ENCODE measurements at places on chromosomes 11 and 22. TPM values are rescaled to one million over a fixed set of nuclear protein-coding genes. Genes with fewer than 3 reads are reported as not detected.

Gene CYB5R2
- 2.9 TPM for total RNA-seq

Gene ACRV1
- not detected for total RNA-seq

Gene THRSP
- total RNA-seq = not detected

DNA sequence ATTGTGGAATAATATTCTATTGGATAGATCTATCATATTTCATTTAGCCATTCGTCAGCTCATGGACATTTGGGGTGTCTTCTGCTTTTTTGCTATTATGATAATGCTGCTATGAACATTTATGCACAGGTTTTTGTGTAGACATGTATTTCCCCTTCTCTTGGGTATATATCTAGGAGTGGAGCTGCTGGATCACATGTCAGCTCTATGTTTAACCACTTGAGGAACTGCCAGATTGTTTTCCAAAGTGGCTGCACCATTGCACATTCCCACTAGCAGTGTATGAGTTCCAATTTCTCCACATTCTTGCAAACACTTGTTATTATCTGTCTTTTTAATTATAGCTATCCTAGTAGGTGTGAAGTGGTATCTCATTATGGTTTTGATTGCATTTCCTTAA, 75.0 kb downstream of the C11orf65 start:
- no peaks in the 10 kb centered on the region for H3K27me3 ChIP-seq
- no peaks in the 10 kb centered on the region for H3K4me1 ChIP-seq
- DNase-seq = no peak
- H3K27ac ChIP-seq = no peak overlapping the region
- H3K36me3 ChIP-seq = no peaks in the 10 kb centered on the region
- no peak overlapping the region for H3K4me3 ChIP-seq

- peaks cover 32% of the 10 kb centered on the region for H3K36me3 ChIP-seq
- no peaks in the 10 kb centered on the region for H3K27me3 ChIP-seq
Observed at GRCh38 chr11:61967116-61967923, at the start of gene FTH1. FTH1 (minus strand) TSS chr11:61967634; CDS start chr11:61967425, 209 bp downstream.

DNA sequence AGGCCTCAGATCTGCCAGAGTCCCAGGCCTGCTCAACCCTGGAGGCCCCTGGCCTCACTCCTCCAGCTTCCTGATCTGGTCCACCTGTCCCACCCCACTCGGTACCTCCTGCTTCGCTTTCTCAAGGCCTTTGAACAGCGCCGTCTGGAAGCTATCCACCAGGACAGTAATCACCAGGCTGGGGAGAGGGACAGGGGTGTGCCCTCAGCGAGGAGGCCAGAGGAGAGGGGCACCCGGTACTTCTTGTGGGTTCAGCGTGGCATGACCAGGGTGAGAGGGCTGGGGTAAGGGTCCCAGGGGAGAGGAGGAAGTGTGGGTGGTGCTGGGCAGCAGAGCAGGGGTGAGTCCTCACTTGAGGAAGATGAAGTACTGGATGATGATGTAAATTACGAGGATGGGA, 6.1 kb downstream of the CATSPER1 start:
- H3K4me1 ChIP-seq = peaks cover 35% of the 10 kb centered on the region
- H3K36me3 ChIP-seq = no peaks in the 10 kb centered on the region
- no peaks in the 10 kb centered on the region for H3K27me3 ChIP-seq

- H3K4me3 ChIP-seq = no peak overlapping the region
- H3K4me1 ChIP-seq = peaks cover 31% of the 10 kb centered on the region
- no peaks in the 10 kb centered on the region for H3K36me3 ChIP-seq
- no peaks in the 10 kb centered on the region for H3K27me3 ChIP-seq
- DNase-seq = no peak
Observed at GRCh38 chr22:35912658-35913057, 116.0 kb downstream of the RBFOX2 start.

DNA sequence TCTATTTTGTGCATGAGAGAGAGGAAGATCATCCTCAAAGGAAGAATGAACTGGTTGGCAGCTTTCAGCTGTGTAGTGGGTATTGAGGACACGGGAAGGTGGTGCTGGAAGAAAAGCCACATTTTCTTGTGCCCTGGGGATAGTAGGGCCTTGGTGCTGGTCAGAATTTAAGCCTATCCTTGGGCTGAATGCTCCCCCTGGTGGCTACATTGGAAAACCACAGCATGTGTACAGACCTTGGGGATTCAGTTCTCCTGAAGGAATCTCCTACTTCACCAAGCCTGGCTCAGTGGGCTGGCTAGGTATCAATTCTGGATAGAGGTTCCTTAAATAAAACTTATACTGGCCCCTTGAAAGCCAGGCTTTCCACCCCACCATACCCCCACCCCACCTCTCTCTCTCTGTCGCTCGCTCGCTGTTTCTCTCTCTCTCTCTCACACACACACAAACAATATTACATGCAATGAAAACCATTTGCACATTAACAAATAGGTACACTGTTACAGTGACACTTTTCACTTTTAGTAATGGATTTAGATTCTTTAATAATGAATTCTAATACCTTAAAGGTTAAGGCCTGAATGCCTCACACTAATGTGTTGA, 2.8 kb upstream of the OR51M1 start:
- H3K27me3 ChIP-seq = no peaks in the 10 kb centered on the region
- no peak overlapping the region for H3K27ac ChIP-seq
- H3K36me3 ChIP-seq = no peaks in the 10 kb centered on the region
- no peaks in the 10 kb centered on the region for H3K4me1 ChIP-seq
- no peak overlapping the region for H3K4me3 ChIP-seq

DNA sequence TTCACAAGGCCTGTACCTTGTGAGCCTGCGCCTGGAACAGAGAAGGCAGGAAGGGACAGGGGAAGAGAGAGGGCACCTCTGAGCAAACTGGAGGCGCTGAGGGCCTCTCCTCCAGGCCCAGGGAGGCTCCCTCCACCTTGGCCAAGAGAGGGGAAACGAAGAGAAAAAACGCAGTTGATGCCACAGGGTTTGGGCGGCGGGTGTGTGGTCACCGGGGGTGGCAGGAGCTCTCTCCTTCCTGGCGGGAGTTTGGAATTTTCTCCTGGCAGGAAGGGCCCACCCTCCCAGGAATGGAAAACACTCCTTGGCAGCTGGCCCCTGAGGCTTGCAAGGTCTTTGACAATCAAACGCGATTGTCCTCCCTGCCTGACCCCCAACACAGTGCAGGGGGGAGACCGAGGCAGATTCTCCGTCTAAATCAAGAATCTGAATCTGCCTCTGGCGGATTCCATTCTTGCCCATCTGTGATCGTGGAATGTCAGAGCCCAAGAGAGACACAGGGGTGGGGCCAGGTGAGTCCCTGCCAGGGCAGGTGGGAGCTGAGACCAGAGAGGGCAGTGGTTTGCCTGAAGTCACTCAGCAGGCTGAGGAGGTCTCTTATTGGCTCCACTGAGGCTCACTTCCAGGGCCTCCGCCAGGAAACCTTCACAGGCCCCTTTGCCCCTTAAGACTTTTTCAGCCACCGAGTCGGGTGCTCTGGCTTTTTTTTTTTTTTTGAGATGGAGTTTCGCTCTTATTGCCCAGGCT, 21.0 kb downstream of the RPL3 start:
- H3K27me3 ChIP-seq = no peaks in the 10 kb centered on the region
- H3K4me3 ChIP-seq = no peak overlapping the region
- H3K27ac ChIP-seq = no peak overlapping the region
- H3K4me1 ChIP-seq = peaks cover 10% of the 10 kb centered on the region

DNA sequence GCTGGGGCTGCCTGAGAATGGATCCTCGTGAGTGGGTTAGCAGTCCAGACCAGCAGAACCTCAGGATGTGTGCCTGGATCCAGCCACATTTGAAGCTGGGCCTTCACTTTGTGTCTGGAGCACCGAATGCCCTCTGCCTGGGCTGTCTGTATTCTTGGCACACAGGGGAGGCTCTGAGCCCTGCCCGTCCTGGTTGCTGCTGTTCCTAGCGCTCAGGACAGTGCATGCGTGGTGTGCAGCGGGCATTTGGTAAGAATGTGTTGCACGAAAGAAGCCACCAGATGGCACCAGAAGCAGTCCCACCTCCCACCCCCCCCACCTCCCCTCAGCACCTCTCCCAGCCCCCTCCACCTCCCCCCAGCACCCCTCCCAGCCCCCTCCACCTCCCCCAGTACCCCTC, 4.1 kb upstream of the MAPK11 start:
- H3K27ac ChIP-seq = no peak overlapping the region
- H3K4me1 ChIP-seq = peaks cover 11% of the 10 kb centered on the region
- no peaks in the 10 kb centered on the region for H3K27me3 ChIP-seq
- peaks cover 22% of the 10 kb centered on the region for H3K36me3 ChIP-seq
- H3K4me3 ChIP-seq = no peak overlapping the region
- peak; percentile 58 for DNase-seq
